Fibroblast of lung (primary cell): ENCODE measurements at places on chromosomes 4 and X. TPM values are rescaled to one million over a fixed set of nuclear protein-coding genes. Genes with fewer than 3 reads are reported as not detected.
A peak's percentile ranks its signal among the peaks of the same experiment; 100 is the strongest.

Gene PNMA6A
- 3.1 and 3.3 TPM in 2 replicates for total RNA-seq

- H3K4me1 ChIP-seq, result no peaks in the 10 kb centered on the region
- DNase-seq, result no peak
- H3K4me3 ChIP-seq, result no peak overlapping the region
- H3K36me3 ChIP-seq, result no peaks in the 10 kb centered on the region
- no peak overlapping the region for H3K27ac ChIP-seq
- no peaks in the 10 kb centered on the region for H3K27me3 ChIP-seq
Measured at GRCh38 chr4:38308728-38309311, 348.6 kb downstream of the PTTG2 start.

Gene MAGEA9B
- total RNA-seq, result not detected in 2 replicates

Gene USP53
- 90.7 and 102 TPM in 2 replicates for total RNA-seq

DNA sequence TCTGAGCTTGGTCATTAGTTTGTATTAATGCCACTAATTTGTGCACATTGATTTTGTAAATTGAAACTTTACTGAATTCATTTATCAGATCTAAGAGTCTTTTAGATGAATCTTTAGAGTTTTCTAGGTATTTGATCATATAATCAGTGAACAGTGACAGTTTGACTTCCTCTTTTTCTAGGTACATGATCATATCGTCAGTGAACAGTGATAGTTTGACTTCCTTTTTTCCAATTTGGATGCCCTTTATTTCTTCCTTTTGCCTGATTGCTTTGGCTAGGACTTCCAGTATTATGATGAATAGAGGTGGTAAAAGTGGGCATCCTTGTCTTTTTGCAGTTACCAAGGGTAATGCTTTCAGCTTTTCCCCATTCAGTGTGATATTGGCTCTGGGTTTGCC, 421.4 kb upstream of the CPXCR1 start:
- H3K4me1 ChIP-seq, result no peaks in the 10 kb centered on the region
- H3K4me3 ChIP-seq, result no peak overlapping the region
- no peaks in the 10 kb centered on the region for H3K36me3 ChIP-seq

Gene SPANXC
- not detected in 2 replicates for total RNA-seq

- no peaks in the 10 kb centered on the region for H3K36me3 ChIP-seq
- no peaks in the 10 kb centered on the region for H3K4me1 ChIP-seq
- no peak for DNase-seq
- H3K27me3 ChIP-seq, result no peaks in the 10 kb centered on the region
- H3K4me3 ChIP-seq, result no peak overlapping the region
Measured at GRCh38 chrX:155434906-155435743, 23.3 kb downstream of the F8A3 start.

Gene MSMO1
- 271 and 743 TPM in 2 replicates for total RNA-seq

Gene SLC30A9
- total RNA-seq, result 41.9 and 56.5 TPM in 2 replicates

Gene MAGEC1
- total RNA-seq, result not detected in 2 replicates

Gene PDLIM3
- 20.8 and 50.3 TPM in 2 replicates for total RNA-seq

GRCh38 chr4:152499344-152499743, 36.5 kb downstream of the FBXW7 start:
- H3K27ac ChIP-seq, result no peak overlapping the region
- no peaks in the 10 kb centered on the region for H3K36me3 ChIP-seq

- no peak overlapping the region for H3K27ac ChIP-seq
- no peaks in the 10 kb centered on the region for H3K4me1 ChIP-seq
- no peak for DNase-seq
- H3K4me3 ChIP-seq, result no peak overlapping the region
Measured at GRCh38 chr4:78703079-78703478, 73.1 kb upstream of the BMP2K start.

DNA sequence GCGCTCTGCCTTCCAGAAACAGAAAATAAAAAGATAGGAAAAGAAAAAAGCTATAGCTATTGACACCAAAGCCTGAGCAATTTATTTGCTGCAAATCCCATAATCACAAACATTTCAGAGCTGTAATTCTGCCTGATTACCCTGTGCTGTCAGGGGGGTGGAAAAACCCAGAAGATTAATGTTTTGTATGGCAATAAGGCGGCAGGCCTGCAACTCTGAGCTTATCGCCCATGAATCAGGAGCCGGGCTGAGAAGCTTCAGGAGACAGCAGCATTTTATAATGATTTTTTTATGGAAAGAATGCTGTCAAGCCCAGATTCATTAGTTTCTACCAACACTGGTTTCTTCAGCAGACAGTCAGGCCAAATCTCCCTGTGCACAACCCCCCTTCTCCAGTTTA, 82.6 kb upstream of the TMEM164 start:
- peaks cover 2% of the 10 kb centered on the region for H3K27me3 ChIP-seq
- DNase-seq, result no peak
- H3K36me3 ChIP-seq, result no peaks in the 10 kb centered on the region
- no peaks in the 10 kb centered on the region for H3K4me1 ChIP-seq

Gene MAGEB17
- total RNA-seq, result not detected in 2 replicates

Gene DKK2
- under 0.01 and 1.2 TPM in 2 replicates for total RNA-seq

DNA sequence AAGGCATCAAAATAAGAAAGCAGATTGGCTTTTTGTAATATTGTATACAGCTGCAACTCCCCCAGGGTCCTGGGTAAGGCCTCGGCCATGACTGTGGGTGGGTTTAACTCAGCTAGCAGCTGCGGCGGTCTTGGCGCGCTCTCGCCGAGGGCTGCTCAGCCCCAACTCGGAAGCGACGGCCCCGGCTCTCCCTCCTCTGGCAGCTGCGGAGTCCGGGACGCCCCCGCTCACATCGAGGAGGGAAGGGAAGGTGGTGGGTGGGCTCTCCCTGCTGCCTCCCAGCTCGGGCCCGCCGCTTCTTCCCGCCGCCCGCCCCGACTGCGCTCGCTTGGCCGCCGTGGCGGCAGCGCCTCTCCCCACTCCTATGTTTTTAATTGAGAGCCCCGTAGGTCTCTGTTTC, 51.2 kb downstream of the GPR50 start:
- no peak overlapping the region for H3K27ac ChIP-seq
- no peaks in the 10 kb centered on the region for H3K4me1 ChIP-seq
- DNase-seq, result no peak
- H3K27me3 ChIP-seq, result no peaks in the 10 kb centered on the region
- H3K4me3 ChIP-seq, result no peak overlapping the region
- no peaks in the 10 kb centered on the region for H3K36me3 ChIP-seq

GRCh38 chr4:34720571-34720970, 1523.7 kb downstream of the ARAP2 start:
- H3K36me3 ChIP-seq, result no peaks in the 10 kb centered on the region
- no peaks in the 10 kb centered on the region for H3K4me1 ChIP-seq
- no peaks in the 10 kb centered on the region for H3K27me3 ChIP-seq

DNA sequence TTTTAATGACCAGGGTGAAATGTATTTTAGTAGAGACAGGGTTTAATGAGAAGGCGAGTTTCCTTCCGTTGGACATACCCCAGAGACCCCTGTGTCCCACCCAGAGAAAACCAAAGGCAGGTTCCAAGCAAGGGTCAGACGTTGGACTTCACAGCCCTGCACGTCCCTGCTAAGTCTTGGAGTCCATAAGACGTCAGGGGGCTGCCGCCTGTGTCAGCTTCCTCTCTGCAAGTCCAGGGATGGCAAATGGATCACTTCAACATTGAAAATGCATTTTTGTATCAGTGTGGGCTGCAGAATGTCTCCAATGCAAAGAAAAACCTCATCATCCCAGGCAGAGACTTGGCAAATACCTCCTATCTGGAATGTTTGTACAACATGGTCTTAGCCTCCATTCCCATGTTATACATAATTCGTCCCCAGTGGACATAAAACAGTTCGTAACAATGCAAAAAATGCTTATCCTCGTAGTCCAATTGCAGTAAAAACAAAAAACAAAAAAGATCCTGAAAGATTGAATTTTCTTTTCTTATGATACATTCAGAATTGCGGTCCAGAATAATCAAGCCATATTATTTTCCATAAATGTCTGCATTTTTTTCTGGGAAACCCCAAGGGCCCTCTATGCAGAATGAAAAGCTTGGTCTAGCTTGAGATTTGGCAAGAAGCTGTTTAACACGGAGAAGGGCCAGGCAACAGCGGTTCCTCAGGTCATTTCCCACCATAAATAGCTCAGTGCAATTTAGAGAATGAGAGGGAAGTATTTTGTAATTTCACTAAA, 190.9 kb downstream of the SHOX start:
- no peaks in the 10 kb centered on the region for H3K4me1 ChIP-seq
- no peak for DNase-seq

DNA sequence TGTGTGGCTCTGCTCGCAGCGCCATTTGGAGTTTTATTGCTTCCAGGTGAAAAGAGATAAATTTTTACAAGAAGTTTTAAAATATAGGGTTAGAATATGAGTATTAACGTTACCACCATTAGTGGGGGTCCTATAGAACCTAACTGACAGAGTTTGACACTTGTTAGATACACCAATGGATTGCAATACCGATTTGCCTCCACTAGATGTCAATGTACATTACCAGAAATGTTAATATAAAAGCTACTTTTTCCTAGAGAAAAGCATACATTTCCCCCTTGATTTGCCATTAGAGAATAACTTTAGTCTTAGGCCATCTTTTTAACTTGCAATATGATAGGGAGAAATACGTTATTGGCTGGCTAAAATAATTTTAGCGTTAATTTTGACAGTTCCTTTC, 108.4 kb downstream of the LINC00632 start:
- H3K36me3 ChIP-seq, result no peaks in the 10 kb centered on the region
- H3K27ac ChIP-seq, result no peak overlapping the region
- peak; percentile 43 for DNase-seq
- H3K27me3 ChIP-seq, result no peaks in the 10 kb centered on the region
- no peak overlapping the region for H3K4me3 ChIP-seq

- H3K27ac ChIP-seq, result no peak overlapping the region
- no peaks in the 10 kb centered on the region for H3K27me3 ChIP-seq
- no peak overlapping the region for H3K4me3 ChIP-seq
- no peaks in the 10 kb centered on the region for H3K4me1 ChIP-seq
- no peak for DNase-seq
Measured at GRCh38 chr4:100063355-100063754, 113.3 kb upstream of the H2AZ1 start.

DNA sequence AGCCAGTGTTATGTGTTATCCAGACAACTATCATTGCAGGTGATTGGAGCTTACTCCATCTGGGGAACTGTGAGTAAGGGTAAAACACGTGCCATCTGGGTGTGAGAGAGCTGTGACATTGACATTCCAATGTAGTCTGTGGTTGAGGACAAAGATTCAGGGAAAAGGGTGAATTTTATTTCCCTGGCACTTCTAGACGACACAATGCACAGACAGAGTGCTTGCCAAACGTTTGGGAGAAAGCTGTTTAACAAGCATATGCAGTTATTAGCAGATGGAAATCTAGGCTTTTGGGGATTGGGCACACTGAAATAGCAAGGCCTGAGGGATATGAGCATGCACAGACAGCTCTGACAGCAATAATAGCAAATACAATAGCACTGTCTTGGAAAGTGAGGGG, 21.3 kb upstream of the CTSO start:
- no peak overlapping the region for H3K4me3 ChIP-seq
- DNase-seq, result no peak
- H3K4me1 ChIP-seq, result no peaks in the 10 kb centered on the region
- no peak overlapping the region for H3K27ac ChIP-seq
- no peaks in the 10 kb centered on the region for H3K36me3 ChIP-seq

GRCh38 chr4:106266201-106266600, 49.8 kb downstream of the TBCK start:
- H3K4me1 ChIP-seq, result no peaks in the 10 kb centered on the region
- no peak overlapping the region for H3K27ac ChIP-seq
- no peak overlapping the region for H3K4me3 ChIP-seq
- peak; percentile 50 for DNase-seq

- no peaks in the 10 kb centered on the region for H3K36me3 ChIP-seq
- no peak overlapping the region for H3K27ac ChIP-seq
- no peak overlapping the region for H3K4me3 ChIP-seq
- H3K27me3 ChIP-seq, result no peaks in the 10 kb centered on the region
- no peaks in the 10 kb centered on the region for H3K4me1 ChIP-seq
Measured at GRCh38 chr4:120616041-120616440, 306.5 kb downstream of the PRDM5 start.

GRCh38 chrX:115183980-115184379, 5.2 kb upstream of the RBMXL3 start:
- H3K27ac ChIP-seq, result no peak overlapping the region
- no peak overlapping the region for H3K4me3 ChIP-seq
- no peaks in the 10 kb centered on the region for H3K36me3 ChIP-seq
- no peaks in the 10 kb centered on the region for H3K27me3 ChIP-seq
- no peaks in the 10 kb centered on the region for H3K4me1 ChIP-seq

Gene RTL9
- total RNA-seq, result under 0.01 and 0.17 TPM in 2 replicates

DNA sequence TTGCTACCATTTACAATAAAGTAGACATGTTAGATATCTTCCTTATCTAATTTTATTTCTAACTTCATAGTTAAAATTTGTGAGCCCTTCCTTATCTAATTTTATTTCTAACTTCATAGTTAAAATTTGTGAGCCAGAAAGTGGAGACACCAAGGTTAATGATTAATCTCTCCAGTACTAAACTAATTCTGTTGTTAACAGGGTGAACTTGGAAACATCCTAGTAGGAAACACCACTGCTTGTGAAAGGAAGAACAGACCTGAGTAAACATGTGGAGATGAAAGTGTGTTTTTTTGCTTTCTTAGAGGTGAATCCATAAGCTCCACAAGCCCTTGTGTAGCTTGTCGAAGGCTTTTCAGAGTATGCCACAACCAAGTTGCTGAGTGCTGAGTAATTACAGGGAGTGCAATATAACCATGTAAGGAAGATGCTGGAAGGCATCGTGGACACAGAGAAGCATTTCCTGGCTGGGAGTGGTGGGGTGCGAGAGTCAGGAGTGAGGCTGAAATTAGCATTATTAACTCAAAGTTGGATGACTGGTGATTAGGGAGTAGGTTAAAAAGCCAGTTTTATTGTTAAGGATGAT, 118.6 kb upstream of the NEIL3 start:
- peaks cover 3% of the 10 kb centered on the region for H3K4me1 ChIP-seq
- H3K4me3 ChIP-seq, result no peak overlapping the region
- DNase-seq, result peak; percentile 82
- H3K27me3 ChIP-seq, result no peaks in the 10 kb centered on the region

DNA sequence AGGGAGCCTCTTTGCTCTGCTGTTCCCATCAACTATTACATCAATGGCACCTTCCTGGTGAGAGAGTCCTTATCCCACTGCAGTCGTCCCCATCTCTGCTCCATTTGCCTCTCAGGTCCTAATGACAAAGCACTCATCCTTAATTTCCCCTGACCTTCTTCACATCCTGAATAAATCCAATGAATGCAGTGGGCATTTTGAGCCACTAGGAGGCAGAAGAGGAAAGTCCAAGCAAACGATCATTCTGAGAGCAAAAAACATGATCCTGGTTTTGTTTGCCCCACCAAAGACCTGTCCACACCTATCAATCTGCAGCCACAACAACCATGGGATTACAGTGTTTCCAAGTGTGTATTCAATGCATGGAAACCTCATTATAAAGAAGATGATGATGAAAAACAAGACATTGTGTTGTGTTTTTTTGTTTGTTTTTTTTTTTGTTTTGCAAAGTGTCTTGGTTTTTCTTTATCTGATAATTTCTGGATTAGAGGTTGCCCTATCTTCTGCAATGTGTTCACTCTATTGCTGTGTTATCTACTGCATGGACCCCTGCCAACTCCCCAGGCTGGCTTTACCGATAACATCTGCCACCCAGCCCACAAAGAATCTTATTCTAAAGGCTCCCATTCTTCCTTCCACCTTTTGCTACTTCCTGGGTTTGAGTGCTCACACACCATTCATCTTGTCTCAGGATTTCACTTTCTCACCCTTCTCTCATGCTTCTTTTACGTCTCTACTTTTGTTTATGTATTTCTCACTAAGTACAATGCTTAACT, 207.2 kb downstream of the NLGN4X start:
- H3K27ac ChIP-seq, result no peak overlapping the region
- H3K4me1 ChIP-seq, result no peaks in the 10 kb centered on the region
- DNase-seq, result no peak
- H3K27me3 ChIP-seq, result no peaks in the 10 kb centered on the region
- no peaks in the 10 kb centered on the region for H3K36me3 ChIP-seq

GRCh38 chrX:133294126-133294525, 76.0 kb upstream of the TFDP3 start:
- no peaks in the 10 kb centered on the region for H3K27me3 ChIP-seq
- no peak overlapping the region for H3K27ac ChIP-seq
- peak; percentile 65 for DNase-seq
